ENCODE measurements at places on chromosomes 11 and 22.

DNA sequence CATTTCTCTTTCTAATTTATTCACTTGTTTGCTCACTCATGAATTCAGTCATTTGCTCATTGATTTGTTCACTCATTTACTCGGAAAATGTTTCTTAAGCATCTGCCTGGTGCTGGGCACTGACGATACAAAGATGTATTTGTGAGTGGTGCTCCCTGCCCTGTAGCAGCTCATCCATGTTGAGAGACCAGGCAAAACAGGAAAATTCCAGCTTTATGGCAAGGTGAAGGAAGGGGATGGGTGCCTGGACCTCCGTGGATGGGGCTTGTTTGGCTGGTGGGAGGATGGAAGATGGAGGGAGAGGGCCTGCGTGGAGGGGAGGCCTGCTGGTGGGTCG, 53.1 kb downstream of the TBC1D22A start:
- no peak for DNase-seq

DNA sequence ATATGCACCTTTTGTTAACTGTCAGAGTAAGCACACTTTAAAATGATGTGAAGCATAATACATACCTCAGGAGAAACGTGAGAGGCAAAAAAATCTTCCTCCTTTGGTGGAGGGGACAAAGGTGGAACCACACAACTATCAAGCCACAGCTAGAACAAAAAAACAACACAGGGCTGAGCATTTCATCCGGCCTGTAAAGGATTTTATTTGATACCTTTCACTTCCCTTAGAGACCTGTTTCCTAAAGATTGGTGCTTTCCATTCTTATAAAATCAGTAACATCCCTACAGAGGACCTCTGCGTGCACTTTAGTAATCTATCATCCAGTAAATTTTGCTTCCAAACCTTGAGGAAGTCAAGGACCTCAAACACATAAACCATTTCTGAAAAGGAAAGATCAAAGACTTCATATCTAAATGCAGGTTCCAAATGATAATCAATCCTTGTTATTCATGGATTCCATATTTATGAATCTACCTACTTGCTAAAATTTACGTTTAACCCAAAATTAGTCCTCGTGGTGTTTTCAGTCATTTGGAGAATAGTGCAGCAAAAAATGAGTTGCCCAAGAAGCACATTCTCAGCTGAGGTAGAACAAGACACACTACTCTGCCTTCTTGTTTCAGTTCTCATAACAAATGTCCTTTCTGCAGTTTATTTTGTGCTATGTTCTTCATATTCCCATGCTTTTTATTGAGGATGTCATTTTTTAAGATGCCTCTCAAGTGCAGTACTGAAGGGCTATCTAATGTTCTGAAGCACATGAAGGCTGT, 22.7 kb downstream of the ARFGAP3 start:
- DNase-seq = no peak

- no peak for DNase-seq
These were observed 29.4 kb downstream of the SHISA8 start for GRCh38 chr22:41885516-41885915.

DNA sequence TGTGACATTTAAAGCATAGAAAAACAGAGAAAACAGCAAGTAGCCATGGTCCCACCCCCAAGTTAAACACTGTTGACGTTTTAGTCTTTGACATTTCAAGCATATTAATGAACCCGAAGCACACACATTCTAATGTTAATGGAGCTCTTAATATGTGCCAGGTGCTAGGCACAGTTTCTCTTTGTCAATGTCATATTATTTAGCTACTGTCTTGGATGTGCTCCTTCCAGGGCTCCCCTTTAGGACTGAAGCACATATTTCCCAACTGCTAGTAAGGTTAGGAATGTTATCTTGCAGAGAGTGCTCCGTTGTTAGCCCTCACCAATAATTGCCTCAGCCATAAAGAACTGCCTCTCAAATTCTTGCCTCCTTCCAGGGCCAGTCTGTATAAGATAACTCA, 716.6 kb upstream of the TENM4 start:
- DNase-seq = no peak

GRCh38 chr22:36303874-36304273, 50.9 kb downstream of the APOL1 start:
- no peak for DNase-seq

DNA sequence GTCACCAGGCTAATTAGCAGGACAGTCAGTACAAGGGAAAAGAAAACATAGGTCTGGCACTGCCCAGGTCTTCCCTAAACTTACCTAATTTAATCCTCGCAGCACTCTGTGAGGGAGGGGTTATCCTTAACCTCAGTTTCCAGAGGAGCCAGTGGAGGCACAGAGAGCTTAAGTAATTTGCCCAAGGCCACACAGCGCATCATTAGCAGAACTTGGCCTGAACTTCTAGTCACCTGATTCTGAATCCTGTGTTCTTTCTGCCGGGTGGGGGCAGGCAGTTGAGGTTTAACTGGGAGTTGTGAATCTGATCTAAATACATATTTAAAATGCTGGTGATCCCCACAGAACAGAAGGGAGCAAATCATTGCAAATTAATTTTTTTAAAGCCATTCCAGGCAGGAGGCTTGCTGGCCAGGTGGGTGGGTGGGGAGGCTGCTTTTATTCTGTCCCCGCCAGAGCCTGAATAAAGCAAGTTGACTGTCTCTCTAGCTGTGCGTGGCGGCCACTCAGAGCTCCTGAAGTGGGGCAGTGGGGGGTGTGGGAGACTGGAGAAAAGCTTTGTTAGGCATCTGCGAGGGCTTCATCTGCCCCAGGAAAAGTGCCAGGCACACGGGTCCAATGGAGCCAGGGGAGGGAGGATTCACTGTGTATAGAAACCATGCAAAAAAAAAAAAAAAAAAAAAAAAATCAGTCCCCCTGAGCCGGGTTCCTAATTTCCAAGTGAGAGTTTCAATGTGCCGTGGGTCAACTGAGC, 66.1 kb downstream of the NFAM1 start:
- DNase-seq = peak; percentile 5

DNA sequence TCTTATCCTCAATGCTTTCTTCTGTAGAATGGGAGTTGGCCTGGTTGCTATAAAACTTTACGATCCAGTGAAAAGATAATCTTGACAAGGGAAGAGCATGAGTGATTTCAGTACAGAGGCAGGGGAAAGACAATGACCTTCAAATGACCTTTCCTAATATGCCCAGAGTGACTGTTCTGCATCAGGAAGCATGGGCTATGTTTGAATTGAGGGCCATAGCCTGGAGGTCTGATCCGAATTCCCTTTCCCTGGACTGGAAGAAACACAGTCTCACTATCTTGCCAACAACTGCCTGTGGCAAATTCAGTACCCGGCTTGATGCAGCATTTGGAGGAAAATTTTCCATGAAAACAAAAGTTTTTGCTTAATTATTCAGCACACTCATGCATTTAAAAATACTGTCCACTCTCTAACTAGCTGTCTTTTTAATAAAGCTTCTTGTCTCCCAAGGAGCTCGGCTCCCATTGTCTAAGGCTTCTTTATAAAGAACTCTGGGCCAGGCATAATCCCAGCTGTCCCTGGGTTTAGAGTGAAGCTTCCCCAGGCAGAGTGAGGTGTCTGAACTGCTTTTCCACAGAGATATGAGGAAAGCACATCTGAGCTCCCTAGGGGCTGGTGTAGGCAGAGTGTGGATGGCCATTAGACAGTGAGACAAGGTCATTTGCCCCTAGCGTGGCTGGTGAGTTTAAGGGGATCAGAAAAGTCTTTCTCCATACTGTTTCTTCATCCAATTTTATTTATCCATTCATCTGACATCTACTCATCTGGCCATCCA, 132.7 kb upstream of the CADM1 start:
- DNase-seq = no peak

- DNase-seq = no peak
These were observed 56.0 kb upstream of the HORMAD2 start for GRCh38 chr22:30024231-30024630.

DNA sequence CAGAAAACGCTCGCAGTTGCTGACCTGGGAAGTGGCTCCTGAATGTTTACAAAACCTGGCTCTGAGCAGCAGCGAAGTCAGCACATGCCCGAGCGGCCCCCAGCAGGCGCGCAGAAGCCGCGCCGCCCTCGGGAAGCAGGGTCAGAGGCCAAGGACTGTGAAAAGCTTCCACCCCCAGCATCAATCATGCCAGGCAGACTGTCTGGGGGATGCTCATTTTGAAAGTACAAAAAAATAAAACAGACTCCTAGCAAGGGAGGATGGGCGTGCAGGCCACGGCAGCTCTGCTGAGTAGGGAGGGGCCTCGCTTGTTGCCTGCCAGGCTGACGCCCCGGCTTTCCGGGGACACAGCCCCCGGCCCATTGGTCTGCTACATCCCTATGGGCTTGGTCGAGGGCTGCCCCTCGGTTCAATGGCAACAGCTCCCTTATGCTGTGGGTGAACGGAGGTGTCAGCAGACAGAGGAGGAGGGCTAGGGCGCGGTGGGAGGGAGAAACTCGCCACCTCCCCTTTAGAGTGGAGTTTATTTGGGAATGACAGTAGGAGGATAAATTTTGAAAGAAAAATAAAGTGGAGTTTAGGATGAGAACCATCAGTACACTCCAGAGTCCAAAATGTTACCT, 37.7 kb upstream of the GNB1L start:
- DNase-seq = no peak

DNA sequence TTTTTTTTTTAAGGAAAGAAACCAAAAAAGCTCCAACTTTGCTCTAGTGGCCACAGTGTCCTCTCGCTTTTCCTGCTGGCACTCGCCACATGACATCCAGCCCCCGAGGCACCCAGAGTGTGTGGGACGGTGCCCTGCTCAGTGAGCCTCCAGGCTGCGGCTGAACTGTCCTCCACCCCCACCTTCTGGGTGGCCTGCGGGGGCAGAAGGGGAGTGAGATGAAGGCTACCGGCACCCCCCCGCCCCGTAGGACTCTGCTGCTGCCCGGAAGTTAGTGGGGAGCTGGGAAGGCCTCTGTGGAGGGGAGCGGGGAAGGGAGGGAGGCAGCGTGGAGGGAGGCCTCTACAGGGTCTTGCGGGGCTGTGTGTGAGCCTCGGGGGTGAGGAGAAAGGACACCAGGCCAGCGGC, 264.4 kb downstream of the CTTN start:
- DNase-seq = no peak

DNA sequence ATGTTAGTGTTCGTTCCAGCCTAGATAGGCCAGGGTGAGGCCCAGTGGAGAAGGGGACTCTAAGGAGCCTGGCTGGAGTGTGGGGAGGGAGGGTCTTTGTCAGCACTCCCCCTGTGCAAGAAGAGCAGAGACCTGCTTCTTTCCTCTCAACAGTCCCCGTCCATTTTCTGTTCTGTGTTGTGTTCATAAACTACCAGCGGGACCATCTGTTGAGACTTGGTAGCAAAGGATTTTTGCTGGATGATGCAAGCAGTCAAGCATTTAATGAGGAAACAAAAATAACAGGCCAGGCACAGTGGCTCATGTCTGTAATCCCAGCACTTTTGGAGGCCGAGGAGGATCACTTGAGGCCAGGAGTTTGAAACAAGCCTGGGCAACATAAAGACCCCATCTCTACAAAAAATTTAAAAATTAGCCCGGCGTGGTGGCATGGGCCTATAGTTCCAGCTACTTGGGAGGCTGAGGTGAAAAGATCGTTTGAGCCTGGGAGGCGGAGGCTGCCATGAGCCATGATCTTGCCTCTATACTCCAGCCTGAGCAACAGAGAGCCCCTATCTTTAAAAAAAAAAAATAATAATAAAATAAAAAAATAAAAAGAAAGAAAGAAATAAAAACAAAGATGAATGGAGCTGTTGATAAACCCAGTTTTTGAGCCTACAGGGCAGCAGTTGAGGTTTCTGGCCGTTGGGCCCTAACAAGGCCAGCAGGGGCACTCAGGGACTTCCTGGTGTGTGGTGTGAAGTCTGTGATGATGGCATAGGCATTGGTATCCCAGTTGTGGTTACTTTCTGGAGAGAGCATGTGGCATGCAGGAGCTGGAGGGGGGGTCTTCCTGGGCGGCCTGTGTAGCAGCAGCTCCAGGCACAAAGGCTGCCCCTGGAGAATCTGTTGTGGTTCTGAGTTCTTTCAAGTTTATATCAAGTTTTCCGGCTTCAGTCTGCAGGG, 1.7 kb upstream of the TXNRD2 start:
- DNase-seq = peak; percentile 41

DNA sequence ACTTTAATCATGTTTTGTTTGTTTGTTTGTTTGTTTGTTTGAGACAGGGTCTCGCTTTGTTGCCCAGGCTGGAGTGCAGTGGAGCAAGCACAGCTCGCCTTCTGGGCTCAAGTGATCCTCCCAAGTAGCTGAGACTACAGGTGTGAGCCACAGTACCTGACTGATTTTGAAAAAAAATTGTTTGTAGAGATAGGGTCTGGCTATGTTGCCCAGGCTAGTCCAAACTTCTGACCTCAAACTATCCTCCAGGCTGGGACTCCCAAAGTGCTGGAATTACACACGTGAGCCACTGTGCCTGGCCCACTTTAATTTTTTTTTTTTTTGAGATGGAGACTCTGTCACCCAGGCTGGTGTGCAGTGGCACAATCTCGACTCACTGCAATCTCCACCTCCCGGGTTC, 74.8 kb upstream of the CLDN5 start:
- DNase-seq = no peak

DNA sequence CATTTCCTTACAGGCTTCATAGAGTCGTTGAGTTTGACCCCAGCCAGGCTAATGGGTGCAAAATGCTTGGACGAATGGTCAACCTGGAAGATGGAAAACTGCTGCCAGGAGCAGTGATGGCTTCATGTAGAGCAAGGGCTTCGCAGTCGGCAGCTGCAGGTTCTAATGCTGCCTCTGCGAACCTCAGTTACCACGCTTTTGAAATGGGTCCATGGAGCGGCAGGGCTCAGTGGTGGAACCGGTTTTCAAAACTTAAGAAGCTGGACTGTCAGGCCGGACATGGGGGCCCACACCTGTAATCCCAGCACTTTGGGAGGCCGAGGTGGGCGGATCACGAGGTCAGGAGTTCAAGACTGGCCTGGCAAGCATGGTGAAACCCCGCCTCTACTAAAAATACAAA, 55.9 kb upstream of the PRR5 start:
- no peak for DNase-seq

- DNase-seq = no peak
These were observed 2.3 kb downstream of the ANO9 start for GRCh38 chr11:439315-440064.

- DNase-seq = no peak
These were observed 87.0 kb upstream of the AMOTL1 start for GRCh38 chr11:94681140-94681539.

GRCh38 chr11:117483372-117483771, 155.7 kb downstream of the CEP164 start:
- DNase-seq = no peak

- DNase-seq = no peak
These were observed 728 bp downstream of the TBC1D22A start for GRCh38 chr22:46763051-46763705.

DNA sequence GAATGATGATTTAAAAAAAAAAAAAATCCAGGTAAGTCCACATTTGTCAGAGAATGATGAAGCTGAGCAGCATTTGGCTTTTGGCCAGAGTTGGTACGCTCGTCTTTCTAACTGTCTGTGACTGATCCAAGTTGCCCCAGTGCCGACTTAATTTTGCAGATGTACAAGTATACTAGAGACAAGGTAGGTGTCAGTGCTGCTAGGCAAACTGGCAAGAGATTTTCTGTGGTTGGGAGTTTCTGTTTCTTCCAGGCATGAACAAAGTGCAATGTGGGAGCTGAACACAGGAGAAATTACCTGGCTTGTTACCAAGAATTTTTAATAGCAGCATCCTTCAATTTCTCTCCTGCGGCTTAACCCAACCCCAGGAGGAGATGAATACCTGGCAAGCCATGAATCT, 307.7 kb downstream of the BUD13 start:
- DNase-seq = no peak
